Activated CD4-positive, alpha-beta T cell treated with anti-CD3 and anti-CD28 coated beads, Interleukin-2, amount 50 U/mL, for 48 hours (primary cell): ENCODE measurements at places on chromosomes 12 and 14.
A peak's percentile ranks its signal among the peaks of the same experiment; 100 is the strongest.

DNA sequence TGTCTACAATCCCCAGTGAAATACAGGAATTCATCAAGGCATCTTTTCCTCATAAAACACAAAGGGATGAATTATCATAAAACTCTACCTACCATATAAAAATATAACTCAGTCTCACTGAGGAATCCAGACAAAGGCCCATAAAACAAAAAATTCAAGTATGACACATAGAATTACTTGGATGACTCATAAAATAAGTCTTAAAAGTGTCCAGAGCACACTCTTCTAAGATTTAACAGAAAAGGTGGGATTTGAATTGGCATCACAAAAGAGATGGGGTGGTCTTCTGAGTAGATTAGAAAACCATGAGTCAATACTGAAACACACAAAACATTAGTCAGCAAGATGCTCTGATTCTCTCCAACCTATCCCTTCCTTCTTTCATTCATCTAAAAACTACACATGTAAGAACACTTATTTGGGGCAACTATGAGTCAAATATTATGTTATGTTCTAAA lies 202.7 kb upstream of the GARIN6 start:
- DNase-seq = no peak

- no peak for DNase-seq
Measured at GRCh38 chr12:90337018-90337417, 618.0 kb downstream of the CCER1 start.

GRCh38 chr12:120855823-120856588 lies 48.2 kb downstream of the SPPL3 start:
- DNase-seq = no peak

DNA sequence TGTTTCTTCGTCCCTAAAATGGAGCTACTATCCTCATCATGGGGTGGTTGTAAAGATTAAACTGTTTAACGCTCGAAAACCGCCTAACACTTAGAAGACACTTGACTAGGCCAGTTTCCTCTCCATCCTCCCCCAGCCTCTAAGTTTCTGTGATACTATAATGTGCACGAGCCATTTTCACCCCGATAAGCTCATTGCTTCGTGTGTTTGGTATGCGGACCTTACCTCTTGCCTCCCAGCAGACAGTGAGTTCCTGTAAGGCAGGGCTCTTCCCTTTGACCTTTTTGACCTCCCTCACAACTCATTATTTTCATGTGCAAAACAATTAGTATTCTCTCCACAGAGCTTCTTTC lies 499 bp upstream of the GXYLT1 start:
- no peak for DNase-seq

DNA sequence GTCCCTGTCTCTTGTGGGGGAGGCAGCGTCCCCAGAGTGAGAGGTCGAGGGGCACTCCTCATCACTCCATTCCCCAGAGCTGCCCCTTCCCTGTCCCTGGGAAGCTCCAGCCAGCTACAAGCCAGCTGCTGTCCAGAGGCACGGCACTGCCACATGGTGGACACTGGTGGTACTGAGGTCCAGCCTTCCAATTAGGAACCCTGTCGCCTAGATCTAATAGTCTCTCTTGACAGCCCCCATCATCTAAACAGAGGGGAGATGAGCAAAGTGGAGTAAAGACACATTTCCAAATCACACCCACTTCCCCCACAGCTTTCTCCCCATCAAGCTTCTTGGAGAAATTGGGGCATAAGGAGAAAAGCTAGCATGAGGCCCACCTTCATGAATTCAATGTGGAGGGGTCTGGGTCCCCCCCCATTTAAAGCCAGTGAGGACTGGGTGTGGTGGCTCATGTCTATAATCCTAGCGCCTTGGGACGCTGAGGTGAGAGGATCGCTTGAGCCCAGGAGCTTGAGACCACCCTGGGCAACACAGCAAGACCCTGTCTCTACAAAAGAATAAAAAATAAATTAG lies 2.1 kb upstream of the INHBE start:
- peak; percentile 80 for DNase-seq

GRCh38 chr12:64232196-64232595 lies 10.1 kb upstream of the KICS2 start:
- DNase-seq = no peak

GRCh38 chr12:122944605-122945592 lies 21.4 kb downstream of the ABCB9 start:
- DNase-seq = no peak

DNA sequence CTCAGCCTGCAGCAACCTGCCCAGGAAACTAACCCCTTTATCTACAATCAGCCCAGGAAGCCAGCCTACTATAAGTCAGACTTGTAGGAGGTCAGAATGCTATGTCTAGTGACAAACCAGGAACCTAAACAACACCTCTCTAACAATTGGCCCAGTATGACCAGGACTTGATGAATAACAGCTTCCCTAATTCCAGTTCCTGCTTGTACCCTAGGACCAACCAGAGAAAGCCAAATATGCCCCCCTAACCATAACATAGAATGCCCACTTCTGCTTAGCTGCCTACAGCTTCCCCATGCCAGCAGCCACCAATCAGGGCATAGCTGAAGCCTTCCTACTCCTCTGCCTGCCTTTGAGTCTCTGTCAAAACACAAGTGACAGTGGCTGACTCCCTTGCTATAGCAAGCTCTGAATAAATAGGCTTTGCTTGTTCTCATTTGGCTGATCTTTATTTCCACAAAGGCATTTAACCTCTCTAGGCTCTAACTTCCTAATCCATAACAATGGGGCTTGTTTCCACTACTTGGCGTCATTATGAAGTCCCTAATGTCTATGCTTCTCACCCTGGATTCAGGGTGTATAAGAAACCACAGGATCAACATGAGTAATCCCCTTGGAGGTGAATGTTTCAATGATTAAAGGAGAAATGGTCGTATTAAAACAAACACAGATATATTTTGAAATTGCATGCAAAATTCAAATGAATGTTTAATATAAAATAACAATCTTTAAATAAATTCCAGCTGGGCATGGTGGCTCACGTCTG lies 220.2 kb downstream of the ANO6 start:
- no peak for DNase-seq

DNA sequence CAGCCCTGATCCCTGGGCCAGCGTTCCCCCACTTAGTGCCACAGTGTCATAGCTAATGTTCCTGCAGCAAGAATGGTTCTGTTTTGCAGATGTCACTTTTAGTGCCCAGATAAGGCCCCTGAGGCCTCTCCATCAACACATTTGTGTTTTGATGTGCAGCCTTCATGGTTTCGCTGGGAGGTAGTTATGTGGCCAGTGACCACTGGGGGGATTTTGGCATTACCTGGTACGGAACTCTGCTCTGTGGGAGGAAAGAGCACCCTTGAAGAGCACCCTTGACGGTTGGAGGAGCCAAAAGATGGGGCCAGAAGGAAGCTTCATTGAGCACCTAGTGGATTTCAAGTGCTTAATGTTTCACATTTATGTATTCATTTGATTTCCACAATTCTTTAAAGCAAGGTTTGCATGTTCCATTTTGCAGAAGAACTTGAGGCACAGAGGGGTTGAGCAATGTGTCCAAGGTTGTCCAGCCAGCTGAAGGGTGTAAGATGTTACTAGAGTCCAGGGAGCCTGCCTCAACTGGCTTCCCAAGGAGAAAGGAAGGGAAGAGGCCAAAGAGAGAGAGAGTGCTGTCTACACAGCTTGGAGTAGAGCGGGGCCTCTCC lies 13.0 kb downstream of the SERPINA11 start:
- no peak for DNase-seq

DNA sequence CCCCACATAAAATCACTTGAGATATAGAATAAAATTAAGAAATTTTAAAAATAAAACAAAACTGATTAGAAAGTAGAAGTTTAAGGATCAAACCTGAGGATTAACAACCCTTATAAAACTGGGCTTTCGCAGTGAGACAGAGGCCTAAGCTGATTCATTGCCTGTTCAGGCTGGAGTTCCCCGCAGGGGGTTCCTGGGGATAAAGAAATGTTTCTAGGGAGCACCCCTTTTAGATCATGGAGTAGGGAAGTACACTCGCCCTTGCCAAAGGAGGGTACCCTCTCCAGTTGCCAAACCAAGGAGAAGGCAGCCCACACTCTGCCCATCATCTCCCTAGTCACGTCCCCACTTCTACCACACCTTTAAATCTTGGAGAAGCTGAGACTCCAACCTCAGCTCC lies 6.8 kb downstream of the GLIPR1 start:
- DNase-seq = no peak

DNA sequence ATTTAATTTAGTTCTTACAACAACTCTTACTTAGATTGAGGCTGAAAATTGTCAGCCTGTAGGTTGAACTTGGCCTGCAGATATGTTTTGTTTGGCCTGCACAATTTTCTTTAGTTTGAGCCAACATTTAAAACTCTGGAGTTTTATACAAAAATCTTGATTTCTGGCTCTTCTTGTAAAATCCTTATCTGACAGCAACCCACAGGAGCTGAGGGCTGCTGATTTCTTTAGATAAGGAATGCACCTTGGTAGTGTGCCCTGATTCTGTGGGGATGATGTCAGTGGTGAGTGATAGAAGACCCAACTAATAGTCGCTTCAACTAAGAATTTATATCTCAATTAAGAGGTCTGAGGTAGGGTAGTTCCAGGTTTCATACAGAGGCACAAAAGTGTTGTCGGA lies 49.5 kb downstream of the SOCS2 start:
- no peak for DNase-seq

DNA sequence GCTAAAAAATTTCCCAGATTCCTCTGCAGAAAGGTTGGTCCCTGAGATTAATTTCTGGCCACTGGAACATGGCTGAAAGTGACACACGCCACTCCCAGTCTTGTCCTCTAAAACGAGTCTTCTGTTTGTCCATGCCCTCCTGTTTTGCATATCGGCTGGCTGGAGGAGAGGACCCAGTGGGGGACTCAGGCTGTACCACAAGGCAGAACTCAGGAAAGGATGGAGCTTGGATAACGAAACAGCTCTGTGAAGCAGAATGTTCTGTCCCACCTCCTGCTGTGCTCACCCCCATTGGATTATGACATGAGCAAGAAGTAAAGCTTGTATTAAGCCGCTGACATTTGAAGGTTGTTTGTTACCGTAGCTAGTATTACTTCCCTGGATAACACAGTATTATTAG lies 856.2 kb downstream of the BCL11B start:
- no peak for DNase-seq

DNA sequence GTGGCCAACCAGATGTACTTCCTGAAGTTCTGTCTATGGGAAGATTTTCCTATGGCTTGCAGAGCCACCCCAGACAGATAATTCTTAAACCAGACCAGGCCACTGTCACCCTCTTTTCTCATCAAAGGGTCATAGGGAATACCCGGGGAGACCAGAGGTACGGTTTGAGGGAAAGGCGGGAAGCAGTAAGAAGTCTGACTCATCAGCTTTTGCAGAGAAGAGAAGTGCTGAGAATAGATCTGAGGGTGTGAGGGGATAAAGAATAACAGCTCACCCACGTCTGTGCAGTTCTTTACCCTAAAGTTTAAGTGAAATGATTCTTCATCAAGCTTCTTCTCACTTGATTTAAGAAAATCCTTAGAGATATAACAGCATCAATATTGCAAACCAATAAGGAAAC lies 21.3 kb upstream of the POC1B start:
- DNase-seq = no peak

DNA sequence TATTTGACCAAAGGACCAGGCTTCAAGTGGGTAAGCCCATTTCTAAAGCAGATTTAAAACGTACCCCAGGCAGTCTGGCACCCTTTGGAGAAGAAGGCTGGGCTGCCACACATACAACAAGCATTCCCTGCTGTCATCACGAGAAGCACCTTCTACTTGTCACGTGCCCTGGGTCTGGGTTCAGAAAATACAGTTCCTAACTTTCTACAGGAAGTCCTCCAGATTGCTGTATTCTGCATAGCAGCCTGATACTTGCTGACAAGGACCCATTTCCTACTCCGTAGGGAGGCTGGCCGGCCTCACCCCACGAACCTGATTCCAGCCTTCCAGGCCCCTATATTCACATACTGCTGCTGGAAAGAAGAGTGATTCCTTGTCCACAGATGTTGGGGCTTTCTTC lies 7.4 kb downstream of the CLMN start:
- DNase-seq = no peak

DNA sequence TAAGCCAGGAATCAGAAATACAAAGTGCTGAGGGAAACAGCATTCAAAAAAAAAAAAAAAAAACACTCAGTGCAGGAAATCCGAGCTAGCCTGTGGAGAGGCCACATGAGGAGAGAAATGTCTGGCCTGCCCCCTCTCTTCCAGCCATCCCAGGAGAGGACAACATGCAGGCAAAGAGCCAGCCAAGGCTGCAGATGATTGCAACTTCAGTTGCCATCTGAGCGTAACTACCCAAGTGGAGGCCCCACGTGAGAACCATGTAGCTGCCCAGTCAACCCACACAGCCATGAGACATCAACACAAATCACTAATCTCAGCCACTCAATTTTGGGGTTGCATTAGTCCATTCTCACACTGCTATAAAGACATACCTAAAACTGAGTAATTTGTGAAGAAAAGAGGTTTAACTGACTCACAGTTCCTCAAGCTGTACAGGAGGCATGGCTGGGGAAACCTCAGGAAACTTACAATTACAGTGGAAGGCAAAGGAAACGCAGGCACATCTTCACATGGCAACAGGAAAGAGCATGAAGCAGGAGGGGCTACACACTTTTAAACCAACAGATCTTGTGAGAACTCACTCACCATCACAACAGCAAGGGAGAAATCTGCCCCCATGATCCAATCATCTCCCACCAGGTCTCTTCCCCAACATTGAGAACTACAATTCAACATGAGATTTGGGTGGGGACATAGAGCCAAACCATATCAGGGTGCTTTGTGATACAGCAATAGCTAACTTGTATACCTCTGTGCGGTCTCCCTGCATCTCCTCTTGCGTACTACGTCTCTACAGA lies 161.1 kb downstream of the PIWIL1 start:
- no peak for DNase-seq

DNA sequence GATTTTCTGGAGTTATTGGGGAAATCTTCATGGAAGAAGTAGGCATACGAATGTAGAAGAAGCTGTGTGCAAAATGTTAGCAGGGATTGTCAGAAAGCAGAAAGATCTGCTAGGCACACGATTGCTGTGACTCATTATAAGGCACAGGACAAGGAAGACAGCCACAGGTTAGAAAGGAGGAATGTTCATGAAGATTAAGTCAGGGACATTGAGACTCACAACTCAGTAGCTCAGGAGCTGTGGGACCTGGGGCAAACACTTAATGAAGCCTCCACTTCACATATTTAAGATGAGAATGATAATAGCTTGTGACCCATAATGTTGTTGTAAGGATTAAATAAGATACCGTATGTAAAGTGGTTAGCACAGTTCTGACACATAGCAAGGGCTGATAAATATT lies 26.6 kb upstream of the RTRAF start:
- DNase-seq = no peak

DNA sequence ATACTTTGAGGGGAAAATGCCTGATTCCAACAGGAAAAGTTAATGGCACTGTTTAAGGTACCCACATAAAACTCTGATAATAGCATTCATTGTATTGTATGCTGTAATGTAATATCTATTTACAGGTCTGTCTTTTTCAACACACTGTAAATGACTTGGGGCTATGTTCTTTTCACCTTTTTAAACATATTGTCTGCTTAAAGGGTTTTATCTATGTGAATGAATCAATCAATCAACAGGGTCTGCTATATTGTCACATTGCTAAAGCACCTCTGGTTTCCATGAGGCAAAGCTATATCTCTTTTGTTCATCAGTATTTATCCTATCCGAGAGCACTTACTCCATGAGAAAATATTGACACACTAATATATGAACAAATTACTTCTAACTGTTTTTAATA lies 288.0 kb downstream of the SLC6A15 start:
- DNase-seq = no peak
